ENCODE measurements at places on chromosomes 4 and X. TPM values are rescaled to one million over a fixed set of nuclear protein-coding genes. Genes with fewer than 3 reads are reported as not detected.
A peak's percentile ranks its signal among the peaks of the same experiment; 100 is the strongest.

DNA sequence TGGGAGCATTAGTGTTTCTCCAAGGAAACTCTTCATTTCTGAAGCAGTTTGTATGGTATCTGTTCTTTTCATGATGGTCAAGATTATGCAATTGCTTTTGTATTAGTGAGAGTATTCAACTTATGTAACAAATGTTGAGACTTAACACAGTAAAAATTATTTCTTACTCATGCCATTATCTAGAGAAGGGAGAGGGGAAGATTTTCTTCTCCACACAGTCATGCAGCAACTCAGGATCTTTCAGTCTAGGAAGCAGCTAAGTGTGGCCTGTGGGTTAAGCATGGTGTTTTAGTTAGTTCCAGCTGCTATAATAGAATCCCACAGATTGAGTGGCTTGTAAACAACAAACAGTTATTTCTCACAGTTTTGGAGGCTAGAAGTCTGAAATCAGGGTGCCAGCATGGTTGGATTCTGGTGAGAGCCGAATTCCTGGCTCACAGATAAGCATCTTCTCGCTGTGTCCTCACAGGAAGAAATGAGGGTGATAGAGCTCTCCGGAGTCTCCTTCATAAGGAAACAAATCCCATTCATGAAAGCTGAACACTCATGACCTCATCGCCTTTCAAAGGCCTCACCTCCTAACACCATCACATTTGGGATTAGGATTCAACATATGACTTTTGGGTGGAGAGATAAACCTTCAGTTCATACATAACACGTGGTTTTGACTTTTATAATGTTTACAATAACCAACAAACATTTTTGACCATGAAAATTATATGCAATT is 101.2 kb downstream of the FRMPD4 start:
- no peaks in the 10 kb centered on the region for H3K4me1 ChIP-seq
- no peaks in the 10 kb centered on the region for H3K27me3 ChIP-seq
- H3K36me3 ChIP-seq: no peaks in the 10 kb centered on the region
- DNase-seq: no peak

TCEAL7 gene
- total RNA-seq: 16.5 TPM

- peaks cover 2% of the 10 kb centered on the region for H3K36me3 ChIP-seq
- no peak for DNase-seq
- peaks cover 13% of the 10 kb centered on the region for H3K27me3 ChIP-seq
- H3K27ac ChIP-seq: no peak overlapping the region
- H3K4me1 ChIP-seq: peaks cover 6% of the 10 kb centered on the region
Measured at GRCh38 chr4:175874306-175874705, 62.2 kb upstream of the GPM6A start.

GRCh38 chr4:28558895-28559294 is 1698.3 kb downstream of the STIM2 start:
- DNase-seq: no peak
- no peaks in the 10 kb centered on the region for H3K27me3 ChIP-seq
- no peak overlapping the region for H3K27ac ChIP-seq
- H3K4me1 ChIP-seq: peaks cover 8% of the 10 kb centered on the region
- H3K4me3 ChIP-seq: no peak overlapping the region

DNA sequence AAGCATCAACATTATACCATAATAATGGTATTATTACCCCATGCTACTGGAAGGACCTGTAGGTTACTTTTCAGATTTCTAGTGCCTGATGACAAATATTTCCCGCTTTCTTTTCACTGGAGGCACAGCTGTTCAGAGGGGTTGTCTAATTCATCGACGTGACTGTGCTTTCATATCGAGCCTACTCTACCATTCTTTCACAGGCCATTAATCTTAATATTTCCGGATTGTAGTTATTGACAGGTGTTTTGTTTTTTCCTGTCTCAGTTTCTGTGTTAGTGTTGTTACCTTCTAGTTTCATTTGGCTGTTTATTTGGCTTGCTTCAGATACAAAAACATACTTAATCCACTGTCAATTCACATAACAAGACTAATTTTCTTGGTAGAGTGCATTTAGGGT is 330.9 kb downstream of the SPOCK3 start:
- no peak for DNase-seq
- peaks cover 3% of the 10 kb centered on the region for H3K27me3 ChIP-seq
- H3K27ac ChIP-seq: no peak overlapping the region
- no peak overlapping the region for H3K4me3 ChIP-seq

RP2 gene
- total RNA-seq: 18.6 TPM

- no peak for DNase-seq
- H3K27me3 ChIP-seq: no peaks in the 10 kb centered on the region
- H3K4me1 ChIP-seq: peaks cover 49% of the 10 kb centered on the region
- no peak overlapping the region for H3K4me3 ChIP-seq
- H3K27ac ChIP-seq: no peak overlapping the region
- no peaks in the 10 kb centered on the region for H3K36me3 ChIP-seq
Measured at GRCh38 chrX:110417128-110417527, 58.5 kb downstream of the RTL9 start.

NAA11 gene
- not detected for total RNA-seq

MAP7D3 gene
- total RNA-seq: 48.2 TPM

DNA sequence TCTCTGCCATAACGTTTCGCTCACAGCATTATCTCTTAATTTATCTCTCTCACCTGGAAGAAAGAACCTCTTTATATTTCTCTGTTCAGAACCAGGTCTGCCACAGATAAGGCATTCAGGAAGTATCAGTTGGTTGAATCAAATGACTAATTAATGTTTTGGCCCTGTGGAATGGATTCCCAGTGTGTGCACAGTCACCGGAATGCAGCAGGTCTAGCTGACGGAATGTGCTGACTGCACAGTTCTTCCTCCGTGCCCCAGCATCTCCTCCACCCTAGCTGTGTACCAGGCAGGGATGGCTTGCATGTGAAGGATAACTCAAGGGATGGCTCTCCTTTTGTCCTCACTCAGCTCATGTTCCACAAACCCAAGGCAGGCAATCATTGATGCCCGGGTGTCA is 141.8 kb upstream of the MSX1 start:
- H3K27ac ChIP-seq: no peak overlapping the region
- no peaks in the 10 kb centered on the region for H3K27me3 ChIP-seq
- no peaks in the 10 kb centered on the region for H3K4me1 ChIP-seq

DNA sequence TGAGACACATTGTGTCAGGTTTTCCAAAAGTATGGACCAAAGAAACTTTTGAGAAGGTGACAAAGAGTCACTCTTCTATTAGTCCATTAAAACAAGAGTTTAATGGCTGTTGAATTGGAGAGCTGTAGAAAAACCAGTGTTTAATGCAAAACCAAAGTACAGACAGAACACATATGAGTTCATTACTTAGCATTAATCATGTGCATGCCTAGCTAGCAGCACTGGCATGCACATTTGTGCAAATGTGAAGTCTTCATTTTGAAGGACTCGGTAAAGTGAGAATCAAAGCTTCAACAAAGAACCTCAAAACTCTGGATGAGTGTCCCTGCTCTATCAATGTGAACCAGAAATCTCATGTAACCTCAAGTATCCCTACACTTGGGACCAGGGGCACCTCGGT is 256.3 kb upstream of the PPARGC1A start:
- H3K27ac ChIP-seq: no peak overlapping the region
- H3K27me3 ChIP-seq: peaks cover 6% of the 10 kb centered on the region
- peaks cover 6% of the 10 kb centered on the region for H3K4me1 ChIP-seq
- no peak overlapping the region for H3K4me3 ChIP-seq
- H3K36me3 ChIP-seq: no peaks in the 10 kb centered on the region

DNA sequence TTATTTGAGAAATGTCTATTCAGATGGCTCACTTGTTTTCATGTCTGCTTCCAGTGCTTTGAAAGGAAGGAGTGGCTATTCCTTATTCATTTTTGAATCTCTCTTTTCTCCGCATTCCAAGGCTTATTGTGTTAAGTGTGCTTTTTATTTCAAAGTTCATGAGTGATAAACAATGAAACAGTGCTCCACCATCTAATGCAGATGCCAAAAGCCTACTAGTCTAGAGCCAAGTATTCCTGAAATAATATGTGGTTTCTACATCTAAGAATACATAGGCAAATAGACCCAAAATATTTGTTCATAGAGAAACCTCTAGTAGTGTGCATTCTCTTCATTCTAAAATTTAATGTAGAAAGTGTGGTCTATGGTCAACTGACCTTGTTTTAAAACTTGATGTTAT is 187.3 kb downstream of the GABRB1 start:
- no peak overlapping the region for H3K27ac ChIP-seq
- H3K36me3 ChIP-seq: no peaks in the 10 kb centered on the region
- peaks cover 33% of the 10 kb centered on the region for H3K4me1 ChIP-seq
- DNase-seq: no peak
- no peak overlapping the region for H3K4me3 ChIP-seq

DNA sequence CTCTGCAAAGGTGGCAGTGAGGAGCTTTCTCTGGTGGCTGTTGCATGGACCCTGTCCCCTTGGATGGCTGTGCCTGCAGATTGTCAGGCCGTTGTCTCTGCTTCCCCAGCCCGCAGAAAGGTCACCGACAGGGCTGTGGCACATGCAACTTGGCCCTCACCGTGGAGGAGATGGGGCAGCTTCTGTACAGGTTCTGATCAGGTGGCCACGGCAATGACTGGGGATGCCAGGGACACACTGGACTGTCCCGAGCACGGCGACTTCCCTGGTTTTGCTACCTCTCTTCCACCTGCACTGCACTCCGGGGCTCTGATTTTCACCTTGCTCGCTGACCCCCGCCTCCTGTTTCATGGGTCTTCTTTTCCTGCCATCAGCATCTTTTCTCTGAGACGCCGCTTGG is 43.5 kb downstream of the DCTD start:
- DNase-seq: no peak
- no peaks in the 10 kb centered on the region for H3K4me1 ChIP-seq
- peaks cover 3% of the 10 kb centered on the region for H3K36me3 ChIP-seq
- H3K27ac ChIP-seq: no peak overlapping the region
- H3K27me3 ChIP-seq: no peaks in the 10 kb centered on the region
- no peak overlapping the region for H3K4me3 ChIP-seq

CC2D2A gene
- 31.5 TPM for total RNA-seq

DNA sequence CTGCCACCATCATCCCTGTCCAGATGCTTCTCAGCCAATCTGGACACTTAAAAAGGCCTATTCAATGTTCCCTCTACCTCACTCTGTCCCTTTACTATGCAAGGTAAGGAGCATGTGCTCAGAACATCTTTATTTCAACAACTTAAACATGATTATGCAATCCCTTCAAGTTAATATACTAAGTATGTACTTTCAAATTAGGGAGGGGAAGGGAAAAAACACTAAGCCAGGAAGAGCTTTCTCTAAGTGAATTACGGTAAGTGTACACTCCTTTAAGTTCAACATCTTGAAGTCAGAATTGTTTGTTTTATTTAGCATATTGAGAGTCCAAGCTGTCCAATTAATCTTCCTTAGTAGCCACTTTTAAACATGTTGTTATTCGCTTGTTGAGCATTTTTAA is 14.1 kb downstream of the SLC10A7 start:
- DNase-seq: no peak
- H3K27ac ChIP-seq: no peak overlapping the region
- H3K4me3 ChIP-seq: no peak overlapping the region
- no peaks in the 10 kb centered on the region for H3K27me3 ChIP-seq

GRCh38 chr4:80172203-80172602 is 25.1 kb upstream of the PRDM8 start:
- H3K4me1 ChIP-seq: no peaks in the 10 kb centered on the region
- no peak overlapping the region for H3K4me3 ChIP-seq
- no peaks in the 10 kb centered on the region for H3K36me3 ChIP-seq
- H3K27me3 ChIP-seq: peaks cover 58% of the 10 kb centered on the region

DNA sequence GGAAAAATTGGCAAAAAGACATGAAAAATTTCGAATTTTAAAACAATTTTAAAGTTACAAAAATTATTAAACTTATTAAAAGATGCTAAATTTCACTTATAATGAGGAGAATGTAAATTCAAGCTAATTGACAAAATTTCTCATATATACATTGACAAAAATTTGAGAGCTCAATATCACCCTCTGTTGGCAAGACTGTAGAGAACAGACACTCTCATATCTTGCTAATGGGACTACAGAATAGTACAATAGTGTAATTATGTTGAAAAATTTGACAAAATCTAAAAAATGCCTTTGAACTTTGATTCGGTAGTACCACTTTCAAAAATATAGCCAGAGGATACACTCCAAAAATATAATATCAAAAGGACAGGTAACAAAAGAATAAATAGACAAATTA is 29.8 kb downstream of the DCAF8L2 start:
- no peaks in the 10 kb centered on the region for H3K36me3 ChIP-seq
- H3K27me3 ChIP-seq: peaks cover 8% of the 10 kb centered on the region
- no peak overlapping the region for H3K4me3 ChIP-seq
- no peak overlapping the region for H3K27ac ChIP-seq
- DNase-seq: no peak

GEMIN8 gene
- total RNA-seq: 12.7 TPM

P2RY4 gene
- not detected for total RNA-seq

NDP gene
- 1.7 TPM for total RNA-seq

CABS1 gene
- total RNA-seq: not detected

- H3K27me3 ChIP-seq: no peaks in the 10 kb centered on the region
- H3K36me3 ChIP-seq: peaks cover 3% of the 10 kb centered on the region
- peak overlapping the region; percentile 78 for H3K27ac ChIP-seq
- H3K4me3 ChIP-seq: no peak overlapping the region
- DNase-seq: no peak
Measured at GRCh38 chr4:53119680-53120079, 246.2 kb downstream of the SCFD2 start.

- no peak overlapping the region for H3K27ac ChIP-seq
- peaks cover 6% of the 10 kb centered on the region for H3K4me1 ChIP-seq
Measured at GRCh38 chr4:14110407-14110806, 482.9 kb upstream of the BOD1L1 start.

DNA sequence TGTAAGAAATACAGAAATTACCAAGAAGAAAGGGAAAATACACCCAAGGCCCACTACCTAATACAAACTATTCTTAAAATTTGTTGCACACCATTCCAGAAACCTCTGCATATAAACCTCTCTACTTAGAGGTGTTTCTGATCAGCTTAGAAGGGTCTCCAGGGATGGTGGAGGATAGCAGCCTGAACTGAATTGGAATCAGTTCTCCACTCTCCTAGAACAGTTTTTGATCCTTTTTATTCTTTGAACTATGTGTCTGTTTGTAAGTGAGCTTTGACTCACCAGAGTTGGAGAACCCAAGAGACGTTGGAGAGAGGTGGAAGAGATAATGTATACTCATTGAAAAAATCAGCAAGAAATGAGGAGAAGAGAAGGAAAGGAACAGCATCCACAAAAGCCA is 96.6 kb upstream of the OTUD4 start:
- H3K4me3 ChIP-seq: no peak overlapping the region
- no peaks in the 10 kb centered on the region for H3K36me3 ChIP-seq
- DNase-seq: no peak
- no peaks in the 10 kb centered on the region for H3K27me3 ChIP-seq
- no peak overlapping the region for H3K27ac ChIP-seq

TLR6 gene
- total RNA-seq: 2.9 TPM

SUPT20HL2 gene
- total RNA-seq: not detected

UGT8 gene
- not detected for total RNA-seq

ERAS gene
- not detected for total RNA-seq

XKRX gene
- not detected for total RNA-seq

DNA sequence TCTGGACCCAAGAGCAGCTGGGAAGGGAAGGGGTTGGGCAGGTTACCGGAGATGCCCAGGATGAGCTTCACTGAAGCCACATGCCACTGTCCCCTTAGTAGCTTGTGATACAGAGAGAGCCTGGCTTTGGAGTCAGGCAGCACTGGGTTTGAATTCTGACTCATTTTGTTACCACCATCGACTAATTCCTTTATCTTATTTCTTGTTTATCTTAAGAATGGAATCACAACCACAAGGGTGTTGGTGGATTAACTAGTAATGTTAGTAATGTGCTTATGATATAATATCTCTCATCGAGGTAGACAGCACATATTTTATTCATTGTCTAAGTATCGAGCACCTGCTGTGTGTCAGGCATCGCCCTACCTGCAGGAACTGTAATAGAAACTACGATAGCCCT is 17.7 kb upstream of the STX18 start:
- H3K27ac ChIP-seq: no peak overlapping the region
- peaks cover 2% of the 10 kb centered on the region for H3K36me3 ChIP-seq
- no peak overlapping the region for H3K4me3 ChIP-seq
- H3K27me3 ChIP-seq: no peaks in the 10 kb centered on the region
